ENCODE measurements at places on chromosomes 3 and 15. TPM values are rescaled to one million over a fixed set of nuclear protein-coding genes. Genes with fewer than 3 reads are reported as not detected.
A peak's percentile ranks its signal among the peaks of the same experiment; 100 is the strongest.

DNA sequence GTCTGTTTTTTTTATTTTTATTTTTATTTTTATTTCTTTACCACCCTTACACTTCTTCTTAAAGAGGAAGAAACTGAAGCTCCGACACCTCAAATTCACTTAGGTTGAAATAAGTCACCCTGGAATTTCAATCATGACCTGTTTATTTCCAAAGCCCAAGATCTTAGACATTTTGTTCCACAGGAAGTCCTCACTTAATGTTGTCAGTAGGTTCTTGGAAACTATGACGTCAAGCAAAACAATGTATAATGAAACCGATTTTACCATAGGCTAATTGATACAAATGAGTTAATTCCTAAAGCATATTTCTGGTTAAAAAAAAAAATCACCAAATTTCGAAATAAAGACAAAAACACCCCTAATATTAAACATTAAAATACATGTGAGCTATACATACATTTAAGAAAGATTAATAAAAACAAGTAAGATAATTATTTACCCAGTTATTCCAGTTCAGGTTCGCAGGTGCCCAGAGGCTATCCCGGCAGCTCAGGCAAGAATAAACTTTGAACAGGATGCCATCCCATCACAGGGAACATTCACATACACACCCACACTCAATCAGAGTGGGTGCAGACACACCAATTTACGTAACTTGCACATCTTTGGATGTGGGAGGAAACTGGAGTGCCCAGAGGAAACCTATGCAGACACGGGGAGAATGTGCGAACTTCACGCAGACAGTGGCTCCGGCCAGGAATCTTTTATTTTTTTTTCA is 391.0 kb downstream of the RAP2B start:
- H3K4me1 ChIP-seq = no peaks in the 10 kb centered on the region
- no peak overlapping the region for H3K27ac ChIP-seq
- H3K27me3 ChIP-seq = no peaks in the 10 kb centered on the region
- no peak overlapping the region for H3K4me3 ChIP-seq
- no peaks in the 10 kb centered on the region for H3K36me3 ChIP-seq
- no peak for DNase-seq

DNA sequence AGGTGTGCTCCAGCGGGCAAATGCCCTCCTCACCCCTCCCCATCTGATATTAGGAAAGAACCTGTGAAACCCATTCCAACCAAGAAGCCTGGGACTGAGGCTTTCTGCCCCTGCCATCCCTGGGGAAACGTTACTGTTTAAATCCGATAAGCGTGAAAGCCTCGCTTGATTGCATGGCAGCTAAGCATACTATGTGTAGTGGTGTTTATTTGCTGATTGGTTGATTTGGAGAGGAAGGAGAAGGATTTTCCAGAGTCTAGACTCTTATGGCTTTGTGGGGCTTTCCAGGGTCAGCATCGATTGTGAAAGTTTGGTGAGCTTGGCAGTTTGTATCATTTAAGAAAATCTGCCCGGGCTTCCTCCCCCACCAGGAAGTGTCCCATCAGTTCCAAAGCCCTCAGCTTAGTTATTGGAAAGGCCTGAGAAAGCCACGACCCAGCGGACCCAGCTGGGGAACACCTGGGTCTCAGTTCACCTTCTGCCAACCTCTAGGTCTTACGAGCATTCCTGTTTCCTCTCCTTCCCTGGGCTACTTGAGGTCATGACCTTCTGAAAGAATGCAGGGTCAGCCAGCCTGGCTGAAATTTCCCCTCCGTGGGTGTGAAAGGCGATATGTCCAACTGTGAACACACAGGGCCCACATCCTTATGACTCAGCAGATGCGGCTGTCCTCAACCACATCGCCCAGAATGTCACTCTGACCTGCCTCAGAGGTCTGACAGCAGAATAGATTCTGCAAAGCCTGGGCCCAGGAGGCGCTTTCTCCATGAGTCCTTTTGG is 62.8 kb upstream of the HERC1 start:
- DNase-seq = peak; percentile 59
- no peaks in the 10 kb centered on the region for H3K36me3 ChIP-seq
- H3K27me3 ChIP-seq = no peaks in the 10 kb centered on the region
- peaks cover 11% of the 10 kb centered on the region for H3K4me1 ChIP-seq

DNA sequence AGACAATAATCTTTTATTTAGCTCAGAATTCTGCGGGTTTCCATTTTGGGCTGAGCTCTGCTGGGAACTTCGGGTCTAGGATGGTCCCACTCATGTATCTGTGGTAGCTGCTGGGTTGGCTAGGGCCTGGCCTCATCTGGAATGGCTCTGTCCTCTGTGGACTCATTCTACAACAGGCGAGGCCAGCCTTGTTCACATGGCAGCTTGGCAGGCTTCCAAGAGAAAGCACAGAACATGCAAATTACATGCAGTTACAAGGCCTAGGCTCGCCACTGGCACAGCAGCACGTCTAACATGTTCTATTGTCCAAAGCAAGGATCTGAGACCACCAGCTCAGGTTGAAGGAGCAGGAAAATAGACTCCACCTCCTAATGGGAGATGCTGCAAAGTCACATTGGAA is 431.4 kb downstream of the PDCD6IP start:
- no peaks in the 10 kb centered on the region for H3K4me1 ChIP-seq
- no peak overlapping the region for H3K4me3 ChIP-seq
- H3K27ac ChIP-seq = no peak overlapping the region
- H3K27me3 ChIP-seq = no peaks in the 10 kb centered on the region
- no peaks in the 10 kb centered on the region for H3K36me3 ChIP-seq
- DNase-seq = no peak

DNA sequence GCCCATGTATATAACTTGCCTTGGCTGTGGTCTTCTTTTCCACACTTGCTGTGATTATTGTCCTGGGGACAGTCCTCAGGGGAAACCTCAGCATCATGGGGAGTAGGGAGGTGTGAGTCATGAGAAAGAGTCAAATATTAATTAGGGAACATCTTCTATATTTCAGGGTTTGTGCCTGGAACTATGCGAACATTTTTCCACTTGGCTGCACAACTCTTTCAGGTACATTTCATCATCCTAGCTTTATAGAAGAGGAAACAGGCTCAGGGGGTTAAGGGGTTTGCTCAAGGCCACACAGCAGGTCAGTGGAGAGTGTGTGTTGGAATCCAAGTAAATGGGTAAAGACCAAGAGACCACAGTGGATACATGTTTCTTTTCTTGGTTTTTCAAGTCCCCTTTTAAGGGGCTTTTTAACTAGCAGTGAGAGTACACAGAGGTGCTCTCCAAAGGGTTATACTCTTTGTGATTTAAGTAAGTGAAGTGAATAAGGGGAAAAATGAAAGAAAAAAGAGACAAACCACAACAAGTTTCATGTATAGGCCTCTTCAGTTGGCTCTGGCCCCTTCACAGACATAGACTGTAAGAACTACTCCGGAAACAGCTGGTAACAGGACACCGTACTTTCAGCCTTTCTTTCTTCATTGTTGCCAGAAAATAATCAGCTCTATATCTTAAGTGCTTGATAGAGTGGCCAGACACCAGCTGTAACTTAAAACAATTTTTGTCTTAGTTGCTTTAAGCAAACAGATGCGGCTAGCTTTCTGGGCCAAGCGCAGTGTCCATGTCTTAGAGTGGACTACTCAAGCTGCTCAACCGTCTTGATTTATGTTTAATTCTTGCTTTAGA is 64.6 kb downstream of the EEFSEC start:
- no peaks in the 10 kb centered on the region for H3K4me1 ChIP-seq
- no peak for DNase-seq
- H3K27ac ChIP-seq = no peak overlapping the region
- no peaks in the 10 kb centered on the region for H3K36me3 ChIP-seq
- no peak overlapping the region for H3K4me3 ChIP-seq
- no peaks in the 10 kb centered on the region for H3K27me3 ChIP-seq

DNA sequence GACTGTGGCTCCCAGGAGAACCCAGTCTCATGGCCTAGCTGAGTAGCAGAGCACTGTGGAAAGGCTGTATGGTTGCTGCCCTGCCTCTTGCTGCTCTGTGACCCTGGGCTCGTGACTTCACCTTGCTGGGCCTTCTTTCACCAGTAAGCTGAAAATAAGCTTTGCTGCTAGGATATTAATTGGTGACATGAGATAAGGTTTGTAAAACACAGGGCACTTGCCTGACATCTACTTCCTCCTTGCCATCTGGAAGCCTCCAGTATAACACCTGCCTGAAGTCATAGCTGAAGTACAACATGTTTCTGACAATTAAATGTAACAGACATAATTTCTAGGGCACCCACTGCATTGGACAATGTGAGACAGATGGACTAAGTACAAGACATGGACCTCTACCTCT is 53.6 kb downstream of the CLEC3B start:
- H3K27me3 ChIP-seq = no peaks in the 10 kb centered on the region
- no peak for DNase-seq
- H3K4me3 ChIP-seq = no peak overlapping the region
- H3K4me1 ChIP-seq = no peaks in the 10 kb centered on the region
- no peaks in the 10 kb centered on the region for H3K36me3 ChIP-seq

GRCh38 chr3:141021261-141021660 is 29.9 kb upstream of the SPSB4 start:
- H3K27ac ChIP-seq = no peak overlapping the region
- no peak overlapping the region for H3K4me3 ChIP-seq
- H3K4me1 ChIP-seq = no peaks in the 10 kb centered on the region
- no peaks in the 10 kb centered on the region for H3K27me3 ChIP-seq
- DNase-seq = no peak

DNA sequence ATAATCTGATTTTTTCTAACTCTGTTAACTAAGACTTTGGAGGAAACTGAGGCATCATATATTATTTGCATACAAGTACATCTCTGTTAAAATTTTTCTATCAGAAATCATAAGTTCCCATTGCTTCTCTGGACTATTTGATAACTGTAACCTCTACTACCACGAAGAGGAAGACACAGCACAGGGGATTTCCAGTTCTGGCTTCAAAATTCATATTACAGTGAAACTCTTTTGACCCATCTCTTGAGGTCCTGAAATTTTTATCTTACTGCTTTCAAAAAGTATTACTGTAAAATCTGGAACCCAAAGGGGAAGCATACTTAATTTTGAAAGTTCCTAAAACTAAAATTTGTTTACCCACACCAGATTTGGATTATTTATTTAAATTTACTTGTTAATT is 4.2 kb downstream of the PLSCR1 start:
- no peak for DNase-seq
- H3K4me1 ChIP-seq = peaks cover 69% of the 10 kb centered on the region
- H3K4me3 ChIP-seq = no peak overlapping the region
- H3K27me3 ChIP-seq = no peaks in the 10 kb centered on the region
- H3K27ac ChIP-seq = peak overlapping the region; percentile 97

- H3K36me3 ChIP-seq = no peaks in the 10 kb centered on the region
- no peak overlapping the region for H3K27ac ChIP-seq
- no peak for DNase-seq
- no peaks in the 10 kb centered on the region for H3K27me3 ChIP-seq
- no peak overlapping the region for H3K4me3 ChIP-seq
Observed at GRCh38 chr3:144317961-144318360, 346.3 kb downstream of the DIPK2A start.

DNA sequence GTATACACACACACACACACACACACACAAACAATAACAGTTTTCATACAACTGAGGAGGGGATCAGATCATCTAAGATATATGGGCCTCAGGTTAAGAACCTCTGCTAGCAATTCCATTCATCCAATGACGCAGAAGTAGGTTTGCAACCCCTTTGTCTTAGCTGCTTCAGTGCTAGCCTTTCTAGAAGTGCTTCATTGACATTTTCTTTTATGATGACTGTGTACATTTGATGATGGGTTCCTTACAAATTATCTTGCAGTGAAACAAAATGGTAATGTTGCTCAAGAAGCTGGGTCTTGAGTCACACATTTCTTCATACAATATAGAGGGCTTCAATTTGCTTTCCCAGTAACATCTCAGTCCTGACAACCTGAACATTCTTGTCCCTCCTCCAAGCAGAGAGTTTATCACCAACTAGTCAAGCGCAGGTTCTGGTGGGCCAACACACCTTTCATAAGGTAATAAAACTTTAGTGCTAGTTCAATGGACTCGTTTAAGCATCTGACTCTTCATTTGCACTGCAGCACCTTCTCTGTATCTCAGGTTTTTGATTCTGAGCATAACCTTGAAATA is 269.5 kb downstream of the CNTN3 start:
- no peak overlapping the region for H3K4me3 ChIP-seq
- no peaks in the 10 kb centered on the region for H3K36me3 ChIP-seq
- no peak overlapping the region for H3K27ac ChIP-seq

DNA sequence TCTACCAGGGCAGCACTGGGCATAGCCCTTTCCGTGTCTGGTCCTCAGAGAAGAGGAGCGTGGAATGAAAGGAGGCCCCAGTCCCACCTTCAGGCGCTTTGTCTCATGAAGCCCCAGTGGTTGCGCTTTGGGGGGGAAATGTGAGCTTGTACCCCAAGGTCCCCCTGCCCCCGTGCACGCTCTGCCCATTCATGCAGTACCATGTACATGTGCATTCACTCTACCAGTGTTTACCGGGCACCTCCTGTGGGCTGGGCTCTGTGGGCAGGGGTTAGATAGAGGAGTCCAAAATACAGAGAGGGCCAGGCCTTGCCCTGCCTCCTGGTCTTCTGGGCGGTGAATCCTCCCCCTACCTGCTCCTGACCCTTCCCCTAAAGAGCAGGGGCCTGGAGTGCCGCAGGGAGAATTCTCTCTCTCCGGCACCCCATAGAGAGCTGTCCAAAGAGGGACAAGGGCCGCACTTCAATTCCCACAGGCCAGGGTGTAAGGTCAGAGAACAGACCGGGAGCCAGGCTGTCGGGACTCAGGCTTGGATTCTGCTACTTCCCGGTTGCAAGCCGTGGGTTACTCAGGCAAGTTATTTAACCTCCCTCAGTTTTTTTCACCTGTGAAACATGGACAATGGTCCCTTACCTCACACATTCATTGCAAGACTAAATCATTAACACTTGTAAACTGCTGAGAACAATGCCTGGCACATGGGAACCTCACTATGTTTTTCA is 153.4 kb downstream of the MEGF11 start:
- no peak for DNase-seq
- H3K27ac ChIP-seq = no peak overlapping the region
- no peaks in the 10 kb centered on the region for H3K27me3 ChIP-seq

GRCh38 chr3:165827883-165828282 is 9.3 kb downstream of the BCHE start:
- H3K36me3 ChIP-seq = no peaks in the 10 kb centered on the region
- H3K27ac ChIP-seq = no peak overlapping the region
- no peaks in the 10 kb centered on the region for H3K27me3 ChIP-seq
- DNase-seq = no peak
- no peak overlapping the region for H3K4me3 ChIP-seq
- H3K4me1 ChIP-seq = no peaks in the 10 kb centered on the region

GRCh38 chr3:45659661-45660566 is 29.3 kb upstream of the SACM1L start:
- peaks cover 27% of the 10 kb centered on the region for H3K4me1 ChIP-seq
- H3K27me3 ChIP-seq = no peaks in the 10 kb centered on the region
- H3K4me3 ChIP-seq = no peak overlapping the region
- peak; percentile 82 for DNase-seq

The TM4SF1 gene
- polyA plus RNA-seq = 31.5 TPM

The ANKRD63 gene
- polyA plus RNA-seq = not detected

The ARL6IP5 gene
- 100 TPM for polyA plus RNA-seq

The PIERCE2 gene
- 4.3 TPM for polyA plus RNA-seq
